ENCODE measurements at places on chromosomes 2 and 18. TPM values are rescaled to one million over a fixed set of nuclear protein-coding genes. Genes with fewer than 3 reads are reported as not detected.

ARHGEF33 gene
- total RNA-seq, result 2.0 TPM

SIX3 gene
- total RNA-seq, result not detected

MOGAT1 gene
- 1.8 TPM for total RNA-seq

BOD1L2 gene
- total RNA-seq, result not detected

SERPINB11 gene
- total RNA-seq, result 7.1 TPM

CROCC2 gene
- not detected for total RNA-seq

PTPRM gene
- 55.8 TPM for total RNA-seq

RND3 gene
- 14.0 TPM for total RNA-seq

EHD3 gene
- total RNA-seq, result 3.2 TPM

CD207 gene
- total RNA-seq, result not detected

BMP10 gene
- total RNA-seq, result not detected

TUBA3E gene
- not detected for total RNA-seq

REV1 gene
- 42.2 TPM for total RNA-seq

ABCG8 gene
- total RNA-seq, result 1.1 TPM

CRYBA2 gene
- total RNA-seq, result 2.8 TPM

DNA sequence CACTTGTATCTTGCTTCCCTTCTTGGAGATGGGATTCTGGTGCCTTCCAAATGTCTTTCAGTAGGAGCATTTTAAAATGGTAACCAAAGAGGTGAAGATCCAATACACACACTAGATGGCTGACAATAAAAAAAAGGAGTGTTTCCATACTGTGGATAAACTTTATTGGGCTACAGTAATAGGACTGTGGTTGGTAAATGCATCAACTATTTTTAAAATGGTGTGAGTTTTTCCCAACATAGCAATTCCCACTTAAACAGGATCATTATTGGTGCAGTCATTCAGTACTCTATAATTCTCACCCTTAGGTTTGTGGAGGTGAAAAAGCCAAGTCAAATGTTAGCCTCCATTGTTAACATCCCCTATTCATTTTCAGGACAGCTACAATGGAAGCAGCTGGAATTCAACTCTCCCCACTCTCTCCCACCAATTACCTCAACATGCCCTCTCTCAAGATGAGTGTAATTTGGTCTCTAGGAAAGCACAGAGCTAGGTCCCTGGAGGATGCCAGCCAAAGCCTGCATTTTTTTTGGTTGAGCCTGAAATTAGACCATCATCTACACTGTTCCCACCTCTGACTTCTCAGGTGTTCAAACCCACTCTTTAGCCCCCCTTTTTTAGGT is 273.3 kb downstream of the TCF4 start:
- H3K4me3 ChIP-seq, result no peak overlapping the region
- H3K27me3 ChIP-seq, result no peaks in the 10 kb centered on the region
- H3K27ac ChIP-seq, result no peak overlapping the region
- no peaks in the 10 kb centered on the region for H3K36me3 ChIP-seq
- DNase-seq, result no peak

DNA sequence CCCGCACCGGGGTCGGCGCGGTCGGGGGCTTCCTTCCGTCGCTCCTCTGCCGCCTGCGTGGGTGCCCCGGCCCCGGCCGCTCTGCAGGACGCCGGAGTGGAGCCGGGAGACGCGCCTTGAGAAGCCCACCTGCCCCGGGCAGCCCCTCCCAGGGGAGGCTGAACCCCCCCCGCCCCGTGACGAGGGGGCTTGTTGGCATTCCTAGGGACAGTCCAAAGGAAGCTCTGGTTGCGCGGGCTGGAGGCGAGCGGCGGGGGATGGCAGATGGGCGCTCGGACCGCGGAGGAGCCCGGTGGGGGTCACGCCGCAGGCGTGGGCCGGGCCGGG is 133.5 kb upstream of the MGAT5 start:
- H3K36me3 ChIP-seq, result no peaks in the 10 kb centered on the region
- peaks cover 33% of the 10 kb centered on the region for H3K4me1 ChIP-seq
- DNase-seq, result peak; percentile 63
- peak overlapping the region; percentile 94 for H3K4me3 ChIP-seq

GRCh38 chr2:210072922-210073509 is 70.6 kb downstream of the RPE start:
- no peak overlapping the region for H3K4me3 ChIP-seq
- H3K4me1 ChIP-seq, result no peaks in the 10 kb centered on the region
- no peak overlapping the region for H3K27ac ChIP-seq
- no peak for DNase-seq
- no peaks in the 10 kb centered on the region for H3K36me3 ChIP-seq
- no peaks in the 10 kb centered on the region for H3K27me3 ChIP-seq

DNA sequence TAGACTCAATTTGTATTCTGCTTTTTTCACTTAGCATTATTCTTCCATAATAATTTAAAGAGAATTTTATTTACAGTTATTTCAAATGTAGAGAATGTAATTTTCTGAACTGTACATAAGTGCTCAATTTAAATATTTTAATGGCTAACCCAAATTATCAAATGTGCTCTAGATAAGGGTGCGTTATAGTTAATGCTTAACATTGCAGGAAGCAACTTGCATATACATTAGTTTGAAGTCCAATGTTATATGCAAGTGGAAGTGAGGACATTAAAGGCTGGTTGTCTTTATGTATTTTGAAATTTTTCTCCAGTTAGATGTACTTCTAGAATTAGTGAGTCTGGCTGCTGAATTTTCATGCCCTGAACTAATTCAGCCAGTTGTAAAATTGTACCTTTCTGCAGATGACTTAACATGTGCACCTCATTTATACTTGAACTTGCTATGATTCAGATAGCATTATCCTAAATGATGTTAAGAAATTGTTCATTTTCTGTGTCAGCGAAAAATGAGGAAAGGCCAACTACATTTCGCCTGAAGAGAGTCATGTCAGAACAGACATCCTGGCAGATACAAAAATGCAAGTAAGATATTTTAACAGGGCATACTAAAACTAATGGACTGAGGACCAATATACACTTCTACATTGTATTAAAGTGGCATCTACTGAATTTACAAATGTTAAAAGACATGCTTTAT is 59.2 kb upstream of the GAREM1 start:
- no peak for DNase-seq
- H3K36me3 ChIP-seq, result no peaks in the 10 kb centered on the region
- no peak overlapping the region for H3K27ac ChIP-seq
- H3K4me3 ChIP-seq, result no peak overlapping the region

DNA sequence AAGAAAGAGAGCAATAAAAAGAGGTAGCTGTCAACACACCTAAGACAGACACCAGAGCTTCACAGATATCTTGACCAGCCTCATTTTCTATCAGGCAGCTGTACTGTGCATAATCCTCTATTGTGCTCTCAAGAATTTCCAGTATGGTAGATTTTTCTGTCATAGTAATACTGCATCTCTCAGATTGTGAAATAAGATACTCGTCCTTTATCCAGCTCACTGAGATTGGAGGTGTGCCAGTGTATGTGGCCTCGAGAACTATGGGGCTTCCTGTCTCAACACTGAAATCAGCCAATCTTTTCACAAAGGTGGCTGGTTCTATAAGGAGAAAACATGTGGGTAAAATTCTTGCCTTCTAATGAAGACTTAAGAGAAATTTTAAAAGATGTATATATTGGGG is 88.9 kb downstream of the TTN start:
- H3K27ac ChIP-seq, result no peak overlapping the region
- H3K36me3 ChIP-seq, result no peaks in the 10 kb centered on the region
- no peaks in the 10 kb centered on the region for H3K4me1 ChIP-seq
- H3K27me3 ChIP-seq, result no peaks in the 10 kb centered on the region
- H3K4me3 ChIP-seq, result no peak overlapping the region

- no peaks in the 10 kb centered on the region for H3K36me3 ChIP-seq
- no peak overlapping the region for H3K4me3 ChIP-seq
- no peaks in the 10 kb centered on the region for H3K27me3 ChIP-seq
- no peak overlapping the region for H3K27ac ChIP-seq
- no peak for DNase-seq
These were observed 9.4 kb downstream of the GPD2 start for GRCh38 chr2:156445296-156446220.

DNA sequence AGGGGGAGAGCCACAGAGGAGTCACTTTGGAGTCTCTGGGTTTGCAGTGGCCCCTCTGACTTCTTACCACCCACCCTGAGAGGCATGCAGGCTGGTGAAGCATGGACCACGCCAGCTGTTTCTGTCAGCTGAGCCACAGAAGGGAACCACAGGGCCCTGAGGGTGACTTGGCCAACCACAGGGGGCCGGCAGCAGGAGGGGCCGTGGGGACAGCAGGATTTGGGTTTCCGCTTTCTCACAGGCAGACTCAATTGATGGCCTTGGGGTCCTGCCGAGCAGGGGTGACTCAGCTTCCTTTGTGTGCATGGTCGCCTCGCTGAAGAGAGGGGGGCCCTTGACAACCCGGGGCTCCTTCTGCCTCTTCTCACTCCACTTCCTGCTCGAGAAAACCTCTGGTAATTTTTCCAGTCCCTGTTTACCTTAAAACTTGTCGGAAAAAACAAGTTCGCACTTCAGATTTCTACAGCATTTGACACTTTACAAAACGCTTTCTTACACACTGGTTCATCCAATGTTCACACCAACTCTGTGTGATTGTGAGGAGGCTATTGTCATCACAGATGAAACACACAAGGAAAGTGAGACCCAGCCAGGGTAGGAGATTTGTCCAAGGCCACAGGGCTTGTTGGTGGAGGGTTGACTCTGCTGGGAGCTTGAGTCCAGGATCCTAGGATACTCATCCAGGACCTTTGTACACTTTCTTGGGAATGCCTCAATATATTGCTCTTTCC is 311.2 kb downstream of the LPIN1 start:
- peak; percentile 51 for DNase-seq
- H3K4me1 ChIP-seq, result no peaks in the 10 kb centered on the region
- no peaks in the 10 kb centered on the region for H3K27me3 ChIP-seq
- no peaks in the 10 kb centered on the region for H3K36me3 ChIP-seq
- H3K4me3 ChIP-seq, result no peak overlapping the region

GRCh38 chr2:205073433-205074020 is 528.3 kb downstream of the PARD3B start:
- no peaks in the 10 kb centered on the region for H3K4me1 ChIP-seq
- no peak overlapping the region for H3K27ac ChIP-seq

GRCh38 chr2:96489261-96489660 is 15.9 kb downstream of the NEURL3 start:
- H3K27ac ChIP-seq, result no peak overlapping the region
- no peaks in the 10 kb centered on the region for H3K36me3 ChIP-seq
- no peaks in the 10 kb centered on the region for H3K27me3 ChIP-seq
- DNase-seq, result no peak
- no peak overlapping the region for H3K4me3 ChIP-seq

DNA sequence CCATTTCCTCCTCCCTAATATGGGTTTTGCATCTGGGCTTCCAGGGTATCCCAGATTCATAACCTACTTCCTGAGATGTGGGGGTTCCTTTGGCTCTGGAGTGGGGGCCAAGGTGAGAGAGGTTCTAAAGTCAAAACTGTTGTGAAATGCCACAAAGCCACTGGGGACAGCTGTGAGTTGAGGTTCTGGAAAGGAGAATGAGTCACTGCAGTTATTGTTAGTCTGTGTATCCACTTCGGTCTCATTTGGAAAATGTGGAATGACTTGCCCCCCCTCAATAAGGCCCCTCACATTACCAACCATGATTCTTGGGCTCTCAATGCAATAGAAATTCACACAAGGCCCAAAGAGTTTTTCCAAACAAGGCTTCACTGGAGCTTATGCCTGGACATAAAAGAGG is 51.1 kb upstream of the LGALSL start:
- no peaks in the 10 kb centered on the region for H3K36me3 ChIP-seq
- no peak for DNase-seq
- H3K27ac ChIP-seq, result no peak overlapping the region

- H3K27ac ChIP-seq, result no peak overlapping the region
- no peak overlapping the region for H3K4me3 ChIP-seq
- no peaks in the 10 kb centered on the region for H3K27me3 ChIP-seq
- H3K36me3 ChIP-seq, result no peaks in the 10 kb centered on the region
- no peak for DNase-seq
These were observed 25.6 kb downstream of the GNLY start for GRCh38 chr2:85719609-85720240.

DNA sequence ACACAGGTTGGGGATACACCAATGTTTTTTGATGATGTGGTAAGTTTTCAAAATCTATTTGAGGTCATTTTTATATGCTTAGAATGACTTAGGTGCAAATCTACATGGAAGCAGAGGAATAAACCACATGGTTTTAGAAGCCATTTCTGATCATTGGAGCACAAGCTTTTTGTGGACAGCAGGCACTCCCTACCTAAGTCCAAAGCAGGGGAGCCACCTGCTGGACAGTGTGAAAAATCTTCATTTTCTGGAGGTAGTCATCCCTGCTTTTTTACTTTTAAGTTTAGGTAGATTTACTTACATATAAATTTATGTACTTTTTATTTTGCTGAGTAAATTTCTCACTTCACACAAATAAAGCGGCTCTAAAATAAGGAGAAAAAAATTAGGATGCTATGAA is 323.2 kb downstream of the PLCL1 start:
- H3K27me3 ChIP-seq, result no peaks in the 10 kb centered on the region
- H3K4me3 ChIP-seq, result no peak overlapping the region
- no peak overlapping the region for H3K27ac ChIP-seq
- no peaks in the 10 kb centered on the region for H3K36me3 ChIP-seq

- no peaks in the 10 kb centered on the region for H3K4me1 ChIP-seq
- DNase-seq, result no peak
- H3K27ac ChIP-seq, result no peak overlapping the region
- H3K4me3 ChIP-seq, result no peak overlapping the region
These were observed 431.2 kb upstream of the GYPC start for GRCh38 chr2:126224776-126225175.

- no peaks in the 10 kb centered on the region for H3K4me1 ChIP-seq
- H3K27me3 ChIP-seq, result no peaks in the 10 kb centered on the region
- no peaks in the 10 kb centered on the region for H3K36me3 ChIP-seq
- H3K4me3 ChIP-seq, result no peak overlapping the region
These were observed 14.7 kb downstream of the DAW1 start for GRCh38 chr2:227886149-227886548.

DNA sequence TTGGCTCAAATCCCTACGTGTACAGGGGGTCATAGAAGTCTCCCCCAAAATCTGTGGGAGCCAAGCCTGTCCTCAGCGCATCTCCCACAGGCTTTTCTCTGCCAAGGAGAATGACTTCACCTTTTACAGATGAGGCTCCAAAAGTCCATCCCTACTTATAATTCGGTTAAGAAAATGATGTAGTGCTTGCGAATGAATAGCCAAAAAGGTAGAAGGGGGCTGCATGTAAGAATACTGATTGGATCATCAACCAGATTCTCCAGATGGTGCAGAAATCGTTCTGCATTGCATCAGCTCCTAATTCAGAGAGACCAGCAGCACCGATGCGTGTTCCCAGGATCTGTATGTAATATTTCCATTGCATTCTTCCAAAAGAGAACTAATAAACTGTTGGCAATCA is 91.9 kb downstream of the EPHA4 start:
- H3K27ac ChIP-seq, result no peak overlapping the region
- H3K4me3 ChIP-seq, result no peak overlapping the region
- no peaks in the 10 kb centered on the region for H3K27me3 ChIP-seq
- peaks cover 15% of the 10 kb centered on the region for H3K4me1 ChIP-seq

GRCh38 chr2:179974761-179975160 is 32.3 kb downstream of the CWC22 start:
- no peak for DNase-seq
- H3K36me3 ChIP-seq, result peaks cover 84% of the 10 kb centered on the region
- H3K27me3 ChIP-seq, result no peaks in the 10 kb centered on the region

GRCh38 chr18:60146220-60146960 is 226.2 kb downstream of the MC4R start:
- no peak for DNase-seq
- no peaks in the 10 kb centered on the region for H3K36me3 ChIP-seq
- H3K27ac ChIP-seq, result no peak overlapping the region
- no peaks in the 10 kb centered on the region for H3K27me3 ChIP-seq
